ENCODE measurements at places on chromosomes 6 and 20. TPM values are rescaled to one million over a fixed set of nuclear protein-coding genes. Genes with fewer than 3 reads are reported as not detected.

The HDGFL1 gene
- total RNA-seq, result not detected

The DDX43 gene
- total RNA-seq, result 1.6 TPM

The SEMG1 gene
- not detected for total RNA-seq

The FAM83C gene
- 1.0 TPM for total RNA-seq

The C20orf204 gene
- total RNA-seq, result under 0.01 TPM

The LRRN4 gene
- total RNA-seq, result 0.84 TPM

The NRSN1 gene
- total RNA-seq, result not detected

The CSE1L gene
- total RNA-seq, result 186 TPM

The POM121L2 gene
- total RNA-seq, result not detected

The PNISR gene
- total RNA-seq, result 24.9 TPM

The CLPSL2 gene
- not detected for total RNA-seq

The NKAIN2 gene
- not detected for total RNA-seq

The HLA-DRB5 gene
- total RNA-seq, result not detected

The LPA gene
- total RNA-seq, result not detected

The TRIM27 gene
- 62.6 TPM for total RNA-seq

The FAM217A gene
- not detected for total RNA-seq

The ALDH8A1 gene
- not detected for total RNA-seq

The BEND3 gene
- 4.2 TPM for total RNA-seq

The DNMT3B gene
- total RNA-seq, result 4.7 TPM

The ITPR3 gene
- total RNA-seq, result 125 TPM

The SUPT3H gene
- total RNA-seq, result 4.9 TPM

The TMEM170B gene
- total RNA-seq, result 0.04 TPM

The ZNF343 gene
- total RNA-seq, result 6.1 TPM

The OOEP gene
- 0.11 TPM for total RNA-seq

The MYLK2 gene
- total RNA-seq, result not detected

The PTGIS gene
- not detected for total RNA-seq

The PACRG gene
- total RNA-seq, result 2.3 TPM

The OR2H1 gene
- total RNA-seq, result not detected

The CCN6 gene
- 0.31 TPM for total RNA-seq

The PPARD gene
- total RNA-seq, result 41.1 TPM

The GJA1 gene
- total RNA-seq, result 78.1 TPM

The ABHD16B gene
- total RNA-seq, result not detected

The HLA-DQB1 gene
- total RNA-seq, result 17.6 TPM

The CST3 gene
- total RNA-seq, result 353 TPM

The CCDC170 gene
- under 0.01 TPM for total RNA-seq

The MEI4 gene
- total RNA-seq, result not detected

The SPATS1 gene
- not detected for total RNA-seq

The ADGRG6 gene
- total RNA-seq, result 19.3 TPM

The ZC2HC1B gene
- total RNA-seq, result not detected

The CST7 gene
- total RNA-seq, result not detected

The MYO6 gene
- total RNA-seq, result 9.4 TPM

The SNAI1 gene
- 0.04 TPM for total RNA-seq

The EYA4 gene
- not detected for total RNA-seq

The FERMT1 gene
- total RNA-seq, result 98.4 TPM

The TNF gene
- 4.5 TPM for total RNA-seq

The GJA10 gene
- not detected for total RNA-seq

The ELOVL2 gene
- not detected for total RNA-seq

The SLC17A1 gene
- total RNA-seq, result not detected

The PTPRT gene
- under 0.01 TPM for total RNA-seq

The POU3F2 gene
- not detected for total RNA-seq

The KIF25 gene
- not detected for total RNA-seq

The RIPOR3 gene
- total RNA-seq, result not detected

The NOX3 gene
- not detected for total RNA-seq

The XKR7 gene
- not detected for total RNA-seq

The GCNT2 gene
- 1.4 TPM for total RNA-seq

Measured in hair follicular keratinocyte (primary cell).